ENCODE measurements at places on chromosomes 5 and 9.
A peak's percentile ranks its signal among the peaks of the same experiment; 100 is the strongest.

- DNase-seq, result no peak
These were observed 928 bp downstream of the HACD4 start for GRCh38 chr9:21030389-21031035.

- DNase-seq, result no peak
These were observed 358.1 kb downstream of the CDK5RAP2 start for GRCh38 chr9:120221844-120222243.

DNA sequence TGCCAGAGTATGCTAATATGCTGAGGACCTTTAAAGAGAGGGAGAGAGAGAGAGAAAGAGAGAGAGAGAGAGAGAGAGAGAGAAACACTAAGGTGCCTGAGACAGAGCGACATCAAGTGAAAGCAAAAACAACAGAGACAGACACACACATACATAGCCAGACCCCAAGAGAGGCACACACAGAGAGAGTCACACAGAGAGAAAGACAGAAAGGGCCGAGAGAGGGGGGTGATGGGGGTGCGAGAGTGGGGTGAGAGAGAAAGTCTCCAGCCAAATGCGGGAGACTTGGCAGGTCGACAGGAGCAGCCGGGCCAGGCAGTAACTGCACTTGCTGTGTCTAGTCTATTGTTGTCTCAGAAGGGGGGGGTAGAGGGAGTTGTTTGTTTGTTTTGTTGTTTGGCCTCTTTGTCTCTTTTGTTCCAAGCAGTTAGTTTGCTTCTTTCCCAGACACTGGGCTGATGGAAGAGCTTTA is 30.1 kb upstream of the NFIB start:
- no peak for DNase-seq

GRCh38 chr5:143820451-143820850 is 8.5 kb downstream of the HMHB1 start:
- DNase-seq, result no peak

- no peak for DNase-seq
These were observed 11.1 kb downstream of the EXD3 start for GRCh38 chr9:137411645-137412380.

DNA sequence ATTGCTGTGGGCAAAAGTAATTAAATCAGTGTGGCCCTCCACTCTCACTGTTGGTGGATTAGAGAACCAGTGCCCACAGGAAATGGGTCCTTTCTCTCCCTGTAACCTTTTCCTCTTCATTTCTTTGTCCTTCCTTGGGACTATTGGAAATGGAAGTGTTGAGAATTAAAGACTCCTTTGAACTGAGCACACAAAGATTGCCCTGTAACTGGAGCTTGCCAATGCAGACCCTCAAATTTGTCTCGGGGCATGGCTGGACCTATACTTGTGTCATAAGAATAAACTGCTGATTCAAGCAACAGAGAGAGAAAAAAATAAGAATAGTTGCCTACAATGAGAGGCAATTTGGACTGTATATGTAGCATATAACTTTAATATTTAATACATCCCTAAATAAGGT is 13.7 kb downstream of the KCNV2 start:
- DNase-seq, result no peak

DNA sequence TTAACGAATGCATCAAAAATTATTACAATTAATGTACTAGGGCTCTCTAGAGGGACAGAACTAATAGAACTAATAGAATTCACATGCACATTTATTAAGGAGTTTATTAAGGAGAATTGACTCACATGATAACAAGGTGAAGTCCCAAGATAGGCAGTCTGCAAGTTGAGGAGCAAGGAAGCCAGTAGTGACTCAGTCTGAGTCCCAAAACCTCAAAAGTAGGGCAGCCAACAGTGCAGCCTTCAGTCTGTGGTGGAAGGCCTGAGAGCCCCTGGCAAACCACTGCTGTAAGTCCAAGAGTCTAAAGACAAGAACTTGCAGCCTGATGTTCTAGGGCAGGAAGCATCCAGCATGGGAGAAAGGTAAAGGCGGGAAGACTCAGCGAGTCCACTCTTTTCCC is 633.8 kb downstream of the SEMA5A start:
- DNase-seq, result no peak

- no peak for DNase-seq
These were observed 12.8 kb downstream of the SEMA5A start for GRCh38 chr5:9533096-9533495.

DNA sequence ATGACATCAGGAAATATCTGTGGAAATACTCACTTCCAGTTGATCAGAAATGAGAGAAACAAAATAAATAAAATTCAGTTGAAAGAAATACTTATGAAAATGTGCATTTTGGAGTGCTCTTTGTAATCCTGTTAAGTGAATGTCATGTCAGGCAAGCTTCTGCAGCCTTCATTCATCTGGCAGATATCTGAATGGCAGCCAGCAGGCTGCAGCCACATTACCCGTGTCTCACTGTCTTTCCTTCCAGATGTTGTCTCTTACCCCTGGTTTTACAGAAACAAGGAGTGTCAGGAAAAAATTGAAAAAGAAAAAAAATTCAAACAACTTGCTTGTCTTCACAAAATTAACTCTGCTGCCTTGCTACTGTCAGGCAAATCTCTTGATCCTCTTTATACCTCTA is 445.0 kb upstream of the RIOK2 start:
- no peak for DNase-seq

DNA sequence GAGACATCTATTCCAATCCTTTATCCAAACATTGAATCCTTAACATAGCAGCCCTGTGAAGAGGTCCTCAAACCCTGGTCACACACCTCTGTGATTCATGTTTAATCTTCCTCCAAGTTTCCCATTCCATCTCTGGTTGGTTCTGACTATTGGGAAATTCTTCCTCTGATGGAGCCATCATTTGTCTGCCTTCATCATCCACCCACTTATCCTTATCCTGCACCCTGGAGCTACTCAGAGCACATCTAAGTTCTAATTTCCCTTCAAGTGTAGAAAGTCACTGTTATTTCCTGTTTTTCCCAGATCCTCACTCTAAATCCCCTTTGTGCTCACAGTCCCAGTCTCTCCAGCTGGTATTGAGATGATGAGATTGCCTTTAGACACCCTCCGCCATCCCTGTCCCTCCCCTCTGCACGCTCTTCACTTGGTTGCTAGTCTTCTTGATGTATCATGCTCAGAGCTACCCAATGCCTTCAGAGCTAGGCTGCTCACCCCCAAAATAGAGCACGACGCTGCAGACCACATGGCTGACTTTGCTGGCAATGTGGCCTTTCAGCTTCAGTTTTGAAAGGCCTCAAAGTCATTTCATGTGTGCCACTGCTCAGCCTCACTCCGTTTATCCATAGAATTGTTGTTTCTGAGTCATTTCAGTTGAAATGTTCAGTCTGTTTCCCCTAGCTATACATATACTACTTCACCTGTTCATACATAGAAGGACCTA is 154.3 kb downstream of the PALM2AKAP2 start:
- no peak for DNase-seq

DNA sequence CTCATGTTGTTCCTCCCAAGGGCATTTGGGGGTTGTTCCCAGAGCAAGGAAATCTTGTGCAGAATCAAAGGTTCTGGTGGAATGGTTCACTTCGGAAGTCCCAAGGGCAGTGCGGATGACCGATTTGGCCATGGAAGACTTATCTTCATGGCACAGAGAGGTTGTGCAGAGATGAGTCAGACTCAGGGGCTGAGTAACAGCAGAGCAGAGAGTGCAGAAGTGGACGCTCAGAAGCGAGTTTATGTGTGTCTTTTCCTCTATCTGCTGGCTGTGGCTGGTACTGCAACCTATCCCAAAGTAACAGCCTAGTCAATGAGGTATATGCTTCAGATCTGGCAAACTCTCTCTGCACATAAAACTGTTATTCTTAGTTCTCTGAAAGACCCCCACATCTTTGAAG is 118.1 kb downstream of the DPYSL3 start:
- no peak for DNase-seq

- DNase-seq, result no peak
These were observed 69.0 kb downstream of the INVS start for GRCh38 chr9:100167915-100168654.

DNA sequence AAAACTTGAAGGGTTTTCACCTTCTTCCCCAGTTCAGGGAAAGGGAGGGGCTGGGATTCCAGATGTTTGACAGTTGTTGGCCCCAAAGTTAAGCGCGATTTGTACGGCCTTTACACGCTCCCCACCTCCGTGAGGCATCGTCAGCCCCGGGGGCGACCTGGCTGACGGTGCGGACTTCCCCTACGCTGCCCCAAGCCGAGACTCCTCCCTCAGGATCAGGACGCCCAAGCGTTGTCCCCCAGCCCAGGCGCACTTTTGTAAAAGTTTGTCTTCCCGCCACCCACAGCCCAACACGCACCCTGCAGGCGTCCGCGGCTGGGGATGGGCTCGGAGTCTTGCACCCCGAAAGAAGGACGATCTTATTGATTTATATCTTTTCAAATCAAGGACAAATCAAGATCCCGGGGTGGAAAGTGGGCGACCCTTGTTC is 713 bp downstream of the MOB3B start:
- DNase-seq, result no peak

DNA sequence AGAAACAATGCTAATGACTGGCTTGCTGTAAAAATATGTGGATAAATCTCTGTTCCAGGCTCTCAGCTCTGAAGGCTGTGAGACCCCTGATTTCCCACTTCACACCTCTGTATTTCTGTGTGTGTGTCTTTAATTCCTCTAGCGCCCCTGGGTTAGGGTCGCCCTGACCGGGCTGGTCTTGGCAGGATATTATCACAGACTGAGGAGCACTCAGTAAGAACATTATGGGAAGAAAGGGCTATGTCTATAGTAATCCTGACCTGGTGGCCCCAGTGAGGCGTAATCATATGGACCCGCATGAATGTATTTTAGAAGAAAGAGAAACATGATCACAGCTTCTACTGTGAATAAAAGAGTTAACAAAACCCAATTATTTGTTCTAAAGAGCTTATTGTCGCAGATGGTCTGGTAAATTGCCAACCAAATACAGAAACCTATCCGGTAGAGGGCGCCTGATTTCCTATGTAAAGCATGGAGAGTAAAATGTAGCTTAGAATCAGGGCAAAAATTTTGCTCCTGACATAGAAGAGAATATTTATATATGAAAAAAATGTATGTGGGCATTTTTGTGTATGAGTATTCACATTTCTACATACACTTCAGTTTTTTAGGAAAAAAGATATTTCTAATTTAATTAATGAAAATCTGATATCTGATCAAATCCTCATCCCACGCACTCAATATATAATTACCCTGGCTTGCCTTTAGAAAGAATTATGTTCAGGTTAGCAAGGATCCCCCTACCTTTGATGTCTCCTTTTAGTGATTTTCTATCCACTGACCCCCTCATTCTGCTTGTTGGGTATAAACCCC is 5.8 kb upstream of the IFNA1 start:
- DNase-seq, result no peak

DNA sequence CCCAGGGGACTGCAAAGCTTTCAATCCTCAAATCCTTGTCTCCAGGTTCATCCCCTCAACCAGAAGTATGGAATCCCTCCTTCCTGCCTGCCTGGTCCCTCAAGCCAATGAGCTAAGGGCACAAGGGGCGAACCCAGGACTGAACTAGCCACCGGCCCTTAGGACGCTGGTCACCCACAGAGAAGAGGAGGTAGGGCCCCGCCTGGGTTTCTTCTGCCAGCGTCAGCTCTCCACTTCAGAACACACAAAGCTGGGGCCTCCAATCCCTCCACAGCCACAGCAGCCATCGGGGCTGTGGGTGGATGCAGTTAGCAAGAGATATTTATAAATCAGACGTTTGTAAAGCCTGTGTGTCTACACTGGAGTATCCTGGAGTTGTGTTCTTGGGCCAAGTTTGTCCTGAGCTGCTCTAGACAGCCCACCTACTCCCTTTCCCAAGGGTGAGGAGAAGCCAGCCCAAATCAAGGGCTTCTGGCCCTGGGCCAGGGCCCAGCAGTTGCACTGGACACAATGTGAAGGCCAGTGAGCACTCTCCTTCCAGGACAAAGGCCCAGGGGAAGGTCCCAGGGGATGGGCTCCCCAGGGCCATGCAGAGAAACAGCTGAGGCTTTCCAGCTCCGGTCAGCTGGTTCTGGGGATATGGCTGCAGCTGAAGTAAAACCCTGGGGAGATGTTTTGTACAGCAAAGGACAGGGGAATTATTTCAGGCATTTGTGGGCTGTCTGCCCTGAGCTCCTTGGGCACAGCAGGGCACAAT is 18.9 kb downstream of the AMBP start:
- DNase-seq, result no peak

GRCh38 chr5:157443041-157443549 is 16.9 kb upstream of the NIPAL4 start:
- DNase-seq, result no peak

- no peak for DNase-seq
These were observed 92.1 kb downstream of the RXRA start for GRCh38 chr9:134418354-134418753.

GRCh38 chr9:14179449-14179848 is 134.5 kb downstream of the NFIB start:
- peak; percentile 35 for DNase-seq

- no peak for DNase-seq
These were observed 124.6 kb downstream of the ROR2 start for GRCh38 chr9:91825422-91825821.

DNA sequence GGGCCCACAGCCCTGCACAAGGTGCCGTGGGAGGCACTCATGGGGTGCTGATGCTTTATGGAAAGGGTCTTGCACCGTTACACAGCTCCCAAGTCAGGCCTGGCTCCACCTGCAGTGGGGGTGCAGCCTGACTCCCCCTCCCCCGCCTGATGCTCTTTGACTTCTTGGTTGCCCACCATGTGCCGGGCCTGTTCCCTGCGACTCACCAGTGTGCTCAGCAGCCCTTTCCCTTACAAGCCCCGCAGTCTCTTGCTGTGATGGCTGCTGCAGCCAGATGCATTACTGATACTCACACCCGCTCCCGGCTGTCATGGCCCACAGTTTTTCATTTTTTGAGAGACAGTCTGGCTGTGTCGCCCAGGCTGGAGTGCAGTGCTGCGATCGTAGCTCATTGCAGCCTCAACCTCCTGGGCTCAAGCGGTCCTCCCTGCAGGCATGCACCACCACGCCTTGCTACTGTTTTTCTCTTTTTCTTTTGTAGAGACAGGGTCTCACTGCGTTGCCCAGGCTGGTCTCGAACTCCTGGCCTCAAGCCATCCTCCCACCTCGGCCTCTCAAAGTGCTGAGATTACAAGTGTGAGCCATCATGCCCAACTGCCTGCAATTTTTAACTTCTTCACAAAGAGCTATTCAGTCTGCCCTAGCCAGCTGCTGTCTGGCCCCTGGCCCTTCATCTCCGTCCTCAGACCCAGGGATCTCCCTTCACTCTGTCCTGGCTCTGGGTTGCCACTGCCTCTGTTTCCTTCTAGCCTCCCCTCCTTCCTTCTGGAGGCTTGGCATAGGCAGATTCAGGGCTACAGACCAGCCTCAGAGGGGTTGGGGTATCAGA is 109.5 kb downstream of the RXRA start:
- DNase-seq, result no peak

DNA sequence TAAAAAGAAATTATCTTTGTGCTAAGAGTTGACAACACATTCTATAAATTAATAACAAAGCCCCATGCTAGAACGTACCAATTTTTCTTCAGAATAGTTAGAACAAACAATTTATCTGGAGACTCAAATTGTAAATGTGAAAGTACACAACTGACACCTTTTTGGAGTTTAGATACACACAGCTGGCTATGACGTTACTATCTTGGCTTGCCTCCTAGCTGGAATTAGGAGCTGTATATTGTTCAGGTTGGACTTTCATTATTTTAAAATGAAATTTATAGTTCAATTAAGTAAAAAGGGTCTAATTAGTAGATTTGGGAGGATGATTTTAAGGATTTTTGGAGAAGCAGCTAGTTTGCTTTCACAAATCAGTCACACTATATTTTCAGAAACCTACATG is 393.9 kb upstream of the RIOK2 start:
- DNase-seq, result no peak

All from NCI-H1436 treated with DMSO at 0.1 percent for 48 hours (cell line).